ENCODE measurements at places on chromosomes 7 and 10.

GRCh38 chr7:113799896-113800295, 118.9 kb downstream of the PPP1R3A start:
- DNase-seq = no peak

DNA sequence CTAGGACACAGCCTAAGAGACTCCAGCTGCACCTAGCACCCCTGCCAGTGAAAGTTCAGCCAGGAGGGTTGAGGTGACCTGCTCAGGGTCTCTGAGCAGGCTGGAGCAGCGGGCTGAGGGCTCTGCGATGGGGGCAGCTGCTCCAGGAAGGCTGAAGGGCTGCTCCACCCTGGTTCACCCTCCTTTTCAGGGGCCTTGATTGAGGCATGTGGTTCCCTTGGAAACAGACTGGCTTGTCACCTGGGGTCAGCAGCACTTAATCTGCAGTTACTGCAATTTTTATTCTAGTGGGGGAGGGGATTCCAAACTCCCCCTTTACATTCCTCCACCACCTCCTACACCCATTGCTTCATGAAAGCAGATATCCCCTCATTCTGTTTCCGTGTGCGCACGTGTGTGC, 85.3 kb upstream of the UNC5B start:
- DNase-seq = no peak

- no peak for DNase-seq
Observed at GRCh38 chr7:151894111-151895007, 17.4 kb upstream of the PRKAG2 start.

GRCh38 chr7:124459101-124460055, 306.2 kb downstream of the GPR37 start:
- DNase-seq = peak; percentile 71

DNA sequence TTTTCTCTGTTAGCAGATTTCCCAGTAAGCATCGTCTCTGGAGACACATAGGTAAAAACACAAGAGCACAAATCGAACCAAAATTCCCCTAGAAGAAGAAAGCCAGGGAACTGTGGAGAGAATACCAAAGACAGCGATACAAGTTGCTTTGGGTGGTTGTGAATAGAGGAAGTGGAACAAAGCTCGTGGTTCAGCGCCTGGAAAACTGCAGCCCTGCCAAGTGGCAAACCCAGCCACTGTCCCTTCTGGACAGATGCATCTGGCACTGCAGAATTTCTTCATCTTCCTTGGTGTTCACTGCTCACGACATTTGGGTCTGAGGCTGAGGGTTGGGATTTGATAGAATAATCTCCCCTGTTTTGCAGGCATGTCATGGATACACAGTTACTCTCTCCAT, 733.8 kb downstream of the PARD3 start:
- DNase-seq = no peak

- DNase-seq = no peak
Observed at GRCh38 chr10:89887830-89888229, 186.4 kb downstream of the KIF20B start.

- DNase-seq = no peak
Observed at GRCh38 chr7:105429746-105430612, 41.3 kb upstream of the SRPK2 start.

- no peak for DNase-seq
Observed at GRCh38 chr10:77285529-77286182, 352.0 kb downstream of the KCNMA1 start.

DNA sequence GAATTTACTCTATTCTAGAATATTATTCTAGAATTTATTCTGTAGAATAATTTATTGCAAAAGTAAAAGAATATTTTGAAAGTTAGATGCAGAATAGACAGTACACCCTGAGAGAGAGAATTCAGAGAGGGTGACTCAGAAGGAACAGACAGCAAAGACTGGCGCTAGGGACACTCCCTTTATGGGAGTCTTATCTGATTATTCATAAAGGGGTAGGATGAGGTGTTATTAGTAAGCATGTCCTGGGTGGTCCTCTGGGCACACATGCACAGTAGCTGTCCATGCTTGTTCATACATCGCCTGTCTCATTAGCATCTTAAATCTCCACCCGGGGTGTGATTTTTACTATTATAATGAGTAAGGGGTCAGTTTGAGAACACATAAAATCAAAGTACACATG, 100.1 kb downstream of the XPNPEP1 start:
- no peak for DNase-seq

DNA sequence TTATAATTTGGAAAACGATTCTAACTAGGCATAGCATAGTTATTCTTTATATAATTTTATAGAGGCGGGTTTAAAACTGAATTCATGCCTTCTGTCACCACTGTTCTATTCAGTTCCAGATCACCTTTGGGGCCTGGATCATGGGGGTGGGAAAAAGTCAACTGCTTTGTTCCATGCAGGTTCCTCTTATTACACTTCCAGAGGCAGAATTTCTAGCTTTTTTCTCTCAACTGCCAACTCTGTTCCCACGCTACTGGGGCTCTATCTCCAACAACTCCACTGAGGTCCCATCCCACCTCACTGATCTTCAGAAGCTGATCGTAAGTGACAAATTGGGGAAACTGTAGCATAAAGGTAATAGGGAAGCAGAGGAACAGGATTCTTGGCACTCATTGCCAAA, 283.6 kb upstream of the IMMP2L start:
- DNase-seq = no peak

DNA sequence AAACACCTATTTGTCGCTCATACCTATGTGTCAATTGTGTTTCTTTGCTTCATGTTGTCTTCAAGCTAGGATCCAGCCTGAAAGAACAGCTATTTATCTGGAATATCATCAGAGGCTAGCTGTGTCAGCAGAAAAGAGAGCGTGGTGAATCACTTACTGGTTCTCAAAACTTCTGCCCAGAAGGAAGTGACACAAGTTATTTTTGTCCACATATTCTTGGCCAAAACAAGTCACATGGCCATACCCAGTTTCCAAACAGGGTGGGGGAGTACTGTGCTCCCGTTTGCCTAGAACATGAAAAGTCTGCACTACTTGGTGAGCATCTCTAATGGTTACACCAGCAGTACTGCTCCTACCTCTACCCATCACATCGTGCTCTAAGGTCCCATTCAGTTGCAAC, 160.9 kb upstream of the CSTF2T start:
- DNase-seq = no peak

GRCh38 chr10:663466-663751, 26.1 kb downstream of the DIP2C start:
- DNase-seq = no peak

DNA sequence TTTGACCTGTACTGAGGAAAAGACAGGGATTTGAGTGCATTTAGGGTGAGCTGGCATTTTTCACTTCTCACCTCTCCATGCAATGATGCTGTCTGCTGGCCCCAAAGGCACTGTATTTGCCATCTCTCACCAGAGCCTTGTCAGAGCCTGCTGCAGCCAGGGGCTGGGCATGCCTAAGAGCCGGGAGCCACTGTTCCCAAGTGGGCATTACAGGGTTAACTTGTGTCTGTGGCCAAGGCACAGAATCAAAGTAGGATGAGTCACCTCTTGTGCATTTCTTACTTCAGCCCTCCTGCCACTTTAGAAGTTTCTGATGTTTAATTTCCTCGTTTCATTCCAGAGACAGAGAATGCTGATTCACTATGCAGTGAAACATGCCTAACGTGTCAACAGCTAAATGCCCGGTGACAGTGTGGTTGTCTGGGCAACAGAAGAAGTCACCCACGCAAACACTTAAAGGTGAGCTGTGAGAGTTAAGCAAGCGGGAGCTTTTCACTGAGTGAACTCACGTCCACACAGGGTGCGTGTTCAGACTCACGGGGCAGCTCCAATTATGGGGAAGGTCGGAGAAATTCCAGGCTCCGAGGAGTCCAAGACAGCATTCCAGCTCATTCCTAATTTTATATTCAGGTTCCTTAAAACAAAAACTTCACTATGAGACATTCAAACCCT, 57.1 kb upstream of the IGFBP3 start:
- DNase-seq = peak; percentile 98

- no peak for DNase-seq
Observed at GRCh38 chr7:69748530-69748929, 150.3 kb downstream of the AUTS2 start.

- no peak for DNase-seq
Observed at GRCh38 chr10:113576852-113577251, 24.0 kb downstream of the HABP2 start.

- DNase-seq = no peak
Observed at GRCh38 chr7:141225916-141226618, 152.2 kb downstream of the TMEM178B start.

DNA sequence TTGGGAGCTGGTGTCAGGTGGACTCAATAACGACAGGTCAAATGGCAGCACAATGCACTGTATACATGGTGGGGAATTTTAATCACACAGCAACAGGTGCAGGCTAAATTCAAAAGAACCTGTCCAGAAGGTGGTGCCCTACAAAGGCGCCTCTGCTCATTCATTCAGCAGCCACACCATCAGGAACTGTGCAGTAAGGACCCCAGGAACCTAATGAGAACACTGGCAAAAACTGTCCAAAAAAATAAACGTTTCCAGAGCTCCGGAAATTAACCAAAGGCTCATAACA, 21.9 kb upstream of the CRYGN start:
- no peak for DNase-seq

GRCh38 chr10:101014966-101015581, 15.5 kb downstream of the LZTS2 start:
- DNase-seq = peak; percentile 79

- DNase-seq = no peak
Observed at GRCh38 chr10:124730790-124731189, 13.4 kb downstream of the FAM53B start.

GRCh38 chr10:69374242-69374641, 42.5 kb downstream of the TACR2 start:
- DNase-seq = no peak

DNA sequence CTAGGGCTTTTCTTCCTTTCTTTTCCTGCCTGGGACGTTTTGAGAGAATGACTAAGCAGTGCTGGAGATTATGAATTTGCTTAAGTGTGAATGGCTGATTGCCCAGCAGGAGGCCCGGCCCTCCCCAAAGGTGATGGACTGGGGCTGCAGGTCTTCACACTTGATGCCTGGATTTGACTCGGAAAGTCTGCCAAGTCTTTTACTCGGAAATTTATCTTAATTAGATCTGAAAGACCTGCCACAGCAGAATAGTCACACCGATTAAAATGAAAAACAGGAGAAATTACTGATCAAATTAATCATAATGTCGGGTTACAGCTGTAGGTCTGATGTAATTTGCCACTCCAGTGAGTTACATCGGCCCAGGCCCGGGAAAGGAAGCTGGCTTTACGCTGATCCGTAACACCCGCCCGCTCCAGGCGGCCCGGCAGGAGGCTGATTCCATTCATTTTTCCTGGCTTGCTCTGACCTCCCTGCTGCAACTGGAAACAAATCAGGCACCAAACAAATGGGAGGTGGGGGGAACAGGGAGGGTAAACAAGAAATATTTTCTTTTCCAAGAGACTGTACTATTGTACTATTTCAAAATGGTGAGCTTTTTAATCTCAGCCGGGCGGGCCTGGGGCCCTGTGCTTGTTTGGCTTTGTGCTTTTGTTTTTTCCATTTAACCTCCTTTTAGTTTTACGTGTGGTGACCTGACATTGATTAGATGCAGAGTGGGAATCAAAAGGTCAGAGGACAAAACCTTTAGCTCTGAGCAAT, 212.4 kb upstream of the YAE1 start:
- peak; percentile 97 for DNase-seq

DNA sequence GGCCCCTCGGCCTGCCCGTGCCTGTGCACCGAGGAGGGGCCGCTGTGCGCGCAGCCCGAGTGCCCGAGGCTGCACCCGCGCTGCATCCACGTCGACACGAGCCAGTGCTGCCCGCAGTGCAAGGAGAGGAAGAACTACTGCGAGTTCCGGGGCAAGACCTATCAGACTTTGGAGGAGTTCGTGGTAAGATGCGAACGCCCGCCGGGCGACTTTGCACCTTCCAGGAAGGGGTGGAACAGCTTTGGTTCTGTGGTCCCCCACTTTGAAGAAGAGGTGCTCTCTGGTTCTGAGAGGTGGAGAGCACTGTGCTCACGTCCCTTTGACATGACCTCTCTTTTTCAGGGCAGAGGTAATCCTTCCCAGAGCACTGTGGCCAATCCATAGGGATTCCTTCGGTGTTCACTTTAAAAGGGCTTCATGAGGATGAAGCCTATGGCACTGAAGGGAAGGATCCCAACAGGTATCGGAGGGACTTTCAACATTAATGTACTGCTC, 2.6 kb downstream of the VWC2 start:
- DNase-seq = no peak

DNA sequence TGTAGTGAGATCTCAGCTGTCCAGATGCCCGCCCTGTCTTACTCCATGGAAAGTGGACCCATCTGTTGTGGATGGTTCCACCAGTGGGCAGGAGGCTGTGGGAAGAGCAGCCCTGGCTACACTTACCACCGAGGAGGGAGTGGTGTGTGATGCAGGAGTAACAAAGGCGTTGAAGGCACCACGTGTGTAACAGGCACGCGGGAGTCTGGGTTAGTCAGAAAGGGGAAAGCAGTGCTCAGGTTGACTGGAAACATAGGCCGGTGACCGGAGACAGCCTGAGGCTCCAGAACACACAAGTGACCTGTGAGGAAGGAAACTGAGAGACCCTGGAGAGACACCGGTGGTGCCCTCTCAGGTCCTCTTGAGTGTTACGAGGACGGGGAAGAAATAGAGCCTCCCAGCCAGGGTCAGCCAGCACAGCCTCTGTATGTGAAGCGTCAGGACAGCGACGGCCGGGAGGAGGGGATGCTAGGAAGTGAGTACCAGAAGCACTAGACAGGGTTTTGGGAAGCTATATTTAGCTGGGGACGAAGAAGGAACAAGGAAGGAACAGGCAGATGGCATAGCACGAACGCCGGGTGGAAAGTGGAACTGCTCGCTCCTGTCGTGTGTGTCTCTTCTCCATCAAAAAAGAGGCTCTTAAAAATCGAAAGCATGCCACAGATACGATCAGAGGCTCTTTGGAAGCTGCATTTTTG, 51.7 kb downstream of the DAGLB start:
- DNase-seq = no peak

DNA sequence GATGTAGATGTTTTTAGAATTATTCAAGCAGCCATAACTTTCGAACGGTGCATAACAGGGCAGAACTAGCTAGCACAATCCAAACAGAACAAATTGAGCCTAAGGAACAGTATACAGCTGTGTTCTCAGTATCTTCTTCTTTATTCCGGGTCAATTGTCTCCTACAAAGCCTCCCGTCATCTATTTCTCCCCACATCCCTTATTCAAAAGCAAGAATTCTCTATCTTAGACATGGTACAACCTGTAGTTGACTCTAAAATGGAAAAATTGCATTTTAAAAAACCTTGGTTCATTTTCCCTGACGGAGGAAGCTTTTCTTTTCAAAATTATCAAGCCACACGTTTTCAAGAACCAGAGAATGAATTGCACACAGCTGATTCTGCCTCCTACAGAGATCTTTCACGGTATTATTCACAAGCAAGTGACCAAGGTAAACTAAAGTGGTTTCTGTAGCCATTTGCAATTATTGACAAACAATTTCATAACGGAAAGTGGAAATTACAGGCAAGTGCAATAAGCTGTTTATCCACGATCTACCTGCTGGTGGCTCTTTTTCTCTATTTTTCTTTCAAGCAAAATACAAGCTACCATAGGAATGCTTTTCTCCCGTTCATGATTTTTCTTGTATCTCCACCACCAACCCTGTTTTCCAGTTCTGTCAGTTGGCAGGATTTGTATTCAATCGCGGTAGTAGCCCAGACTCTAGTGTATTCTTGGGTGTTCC, 2.3 kb downstream of the GRM8 start:
- DNase-seq = no peak

GRCh38 chr10:112461029-112461887, 14.2 kb downstream of the VTI1A start:
- DNase-seq = peak; percentile 9

GRCh38 chr7:92750946-92751345, 85.4 kb downstream of the CDK6 start:
- DNase-seq = no peak
